Activated T-helper 1 cell treated with anti-CD3 and anti-CD28 coated beads, Interleukin-2, amount 50 U/mL, for 16 hours (primary cell): ENCODE measurements at places on chromosomes 5 and 9.

GRCh38 chr5:143524338-143524945 is 121.0 kb upstream of the NR3C1 start:
- DNase-seq = no peak

DNA sequence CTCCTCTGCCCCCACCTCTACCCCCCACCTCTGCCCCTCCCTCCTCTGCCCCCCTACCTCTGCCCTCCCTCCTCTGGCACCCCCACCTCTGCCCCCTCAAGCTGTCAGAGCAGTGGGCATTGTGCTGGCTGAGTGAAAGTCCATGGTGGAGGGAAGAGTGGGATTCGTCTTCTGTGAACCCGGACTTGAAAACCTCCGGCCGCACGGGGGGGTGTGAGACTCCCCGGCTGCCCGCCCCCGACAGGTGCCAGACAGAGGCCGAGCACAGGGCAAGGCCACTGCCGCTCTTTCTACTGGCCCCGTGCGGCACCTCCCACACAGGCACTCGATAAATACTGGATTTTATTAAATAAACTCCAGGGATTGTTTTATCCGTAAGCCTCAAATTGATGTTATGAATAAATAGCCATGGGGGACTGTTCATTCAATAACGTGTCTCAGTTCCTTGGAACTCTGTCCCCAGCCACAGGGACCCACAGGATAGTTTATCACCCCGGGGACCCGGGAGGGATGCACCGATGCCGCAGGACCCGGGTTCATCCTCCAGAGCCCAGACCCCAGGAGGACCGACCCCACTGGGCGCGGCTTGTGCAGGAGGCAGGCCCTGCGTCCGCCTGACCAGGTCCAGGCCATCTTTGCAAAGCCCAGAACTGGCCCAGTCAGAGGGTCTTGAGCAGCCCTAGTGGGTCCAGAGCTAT is 2.6 kb upstream of the QRFP start:
- DNase-seq = no peak

GRCh38 chr5:58851153-58851552 is 268.3 kb downstream of the RAB3C start:
- DNase-seq = no peak

- no peak for DNase-seq
These were observed 4.2 kb downstream of the DAB2 start for GRCh38 chr5:39420482-39421145.

DNA sequence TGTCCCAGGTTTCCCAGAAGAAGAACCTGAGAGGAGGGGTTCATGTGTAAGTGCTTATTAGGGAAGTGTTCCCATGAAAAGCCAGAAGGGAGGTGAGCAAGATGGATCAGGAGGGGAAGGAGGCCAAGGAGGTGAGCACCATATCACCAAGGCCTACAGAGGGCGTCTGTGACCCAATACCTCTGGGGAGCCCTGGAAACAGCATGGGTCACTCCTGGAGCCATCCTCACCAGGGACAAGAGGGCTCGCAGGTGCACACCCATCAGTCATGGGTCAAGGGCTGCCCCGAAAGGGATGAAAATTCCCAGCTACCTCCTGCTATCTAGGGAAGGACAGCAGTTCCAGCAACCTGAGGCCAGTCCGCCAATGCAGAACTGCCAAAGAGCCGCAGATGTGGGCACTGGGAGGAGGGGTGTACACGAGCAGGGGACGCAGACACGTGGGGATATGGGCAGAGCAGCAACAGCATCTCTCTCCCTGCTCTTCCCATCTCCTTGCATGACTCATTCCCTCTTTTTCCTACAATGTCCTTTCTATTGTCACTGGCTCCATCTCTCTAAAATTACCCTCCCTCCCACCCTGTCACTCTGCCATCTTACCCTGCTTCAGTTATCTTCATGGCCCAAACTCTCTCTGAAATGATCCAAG is 167.6 kb upstream of the FSTL4 start:
- DNase-seq = no peak

- DNase-seq = no peak
These were observed 91.5 kb downstream of the ADAMTS2 start for GRCh38 chr5:179253730-179254129.

DNA sequence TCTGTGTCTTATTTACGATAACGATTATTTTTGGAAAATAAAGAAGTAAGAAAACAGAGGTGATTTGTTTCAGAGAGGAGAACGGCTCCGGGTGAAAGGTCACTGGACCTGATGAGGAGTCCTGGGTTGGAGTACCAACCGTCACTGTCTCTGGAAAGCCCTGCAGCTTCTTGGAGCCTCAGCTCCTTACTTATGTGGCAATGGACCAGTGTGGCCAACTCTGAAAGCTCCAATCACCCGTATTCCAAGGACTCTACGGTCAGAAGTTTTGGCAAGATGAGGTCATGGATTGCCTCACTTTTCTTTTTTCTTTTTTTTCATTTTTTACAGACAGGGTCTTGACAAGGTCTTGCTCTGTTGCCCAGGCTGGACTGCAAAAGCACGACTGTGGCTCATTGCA is 84.8 kb downstream of the KLF4 start:
- DNase-seq = no peak

DNA sequence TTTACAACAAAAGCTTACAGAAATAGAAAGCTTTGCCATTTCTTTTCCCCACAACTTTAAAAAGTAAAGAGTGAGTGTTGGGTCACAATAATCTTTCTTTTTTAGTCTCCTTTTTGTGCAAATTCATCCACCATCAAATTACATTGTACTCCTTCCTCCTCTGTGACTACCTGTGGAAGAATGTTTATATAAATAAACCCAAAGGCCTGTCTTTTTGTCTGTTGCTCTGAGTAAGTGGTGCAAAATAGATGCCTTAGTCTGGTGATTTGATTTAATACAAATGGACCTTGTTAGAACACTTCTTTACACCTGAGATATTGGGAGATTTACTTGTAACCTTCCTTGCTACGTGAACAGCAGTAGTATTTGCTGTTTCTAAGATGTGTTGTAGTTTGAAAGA is 53.5 kb upstream of the TAF11L2 start:
- no peak for DNase-seq

- DNase-seq = no peak
These were observed 16.5 kb upstream of the STXBP1 start for GRCh38 chr9:127595611-127596010.

GRCh38 chr5:149667084-149667828 is 62.9 kb upstream of the PPARGC1B start:
- no peak for DNase-seq

DNA sequence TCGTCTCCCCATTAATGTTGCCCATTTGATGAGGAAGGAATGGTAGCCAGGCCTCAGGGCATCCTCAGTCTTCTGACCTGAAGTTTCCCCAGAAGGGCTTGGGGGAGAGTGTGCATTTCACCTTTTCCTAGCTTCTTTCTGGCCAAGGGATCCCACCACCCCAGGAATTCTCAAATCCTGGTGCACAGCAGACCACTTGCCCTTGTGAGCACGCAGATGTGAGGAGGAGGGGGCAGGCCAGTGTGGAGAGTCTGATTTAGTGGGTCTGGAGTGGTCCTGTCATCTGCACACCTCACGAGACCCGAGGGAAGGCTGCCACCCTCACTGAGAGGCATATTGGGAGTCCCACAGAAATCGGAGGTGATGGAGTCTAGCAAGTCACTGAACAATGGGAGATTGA is 64.3 kb downstream of the CXXC5 start:
- no peak for DNase-seq

DNA sequence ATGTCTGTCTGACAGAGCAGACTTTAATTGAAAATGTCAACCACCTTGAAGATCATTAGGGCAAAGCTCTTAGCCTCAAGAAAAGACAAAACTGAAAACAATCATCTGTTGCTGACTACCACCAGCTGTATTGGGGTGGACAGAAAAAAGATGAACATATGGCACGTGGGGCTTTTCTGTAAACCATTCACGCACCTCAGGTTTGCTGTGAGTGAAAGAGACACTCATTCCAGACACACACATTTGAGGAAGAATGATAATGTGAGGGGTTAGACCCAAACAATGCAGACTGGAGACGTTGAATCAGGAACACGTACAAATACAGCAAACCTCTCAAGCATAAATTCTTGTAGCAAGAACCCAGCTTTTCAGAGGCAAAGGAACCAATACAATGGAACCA is 158.7 kb downstream of the EBF1 start:
- DNase-seq = no peak

- DNase-seq = no peak
These were observed 65.7 kb upstream of the FANCC start for GRCh38 chr9:95383185-95383676.

- DNase-seq = no peak
These were observed 11.5 kb upstream of the SLC31A2 start for GRCh38 chr9:113139225-113139829.

DNA sequence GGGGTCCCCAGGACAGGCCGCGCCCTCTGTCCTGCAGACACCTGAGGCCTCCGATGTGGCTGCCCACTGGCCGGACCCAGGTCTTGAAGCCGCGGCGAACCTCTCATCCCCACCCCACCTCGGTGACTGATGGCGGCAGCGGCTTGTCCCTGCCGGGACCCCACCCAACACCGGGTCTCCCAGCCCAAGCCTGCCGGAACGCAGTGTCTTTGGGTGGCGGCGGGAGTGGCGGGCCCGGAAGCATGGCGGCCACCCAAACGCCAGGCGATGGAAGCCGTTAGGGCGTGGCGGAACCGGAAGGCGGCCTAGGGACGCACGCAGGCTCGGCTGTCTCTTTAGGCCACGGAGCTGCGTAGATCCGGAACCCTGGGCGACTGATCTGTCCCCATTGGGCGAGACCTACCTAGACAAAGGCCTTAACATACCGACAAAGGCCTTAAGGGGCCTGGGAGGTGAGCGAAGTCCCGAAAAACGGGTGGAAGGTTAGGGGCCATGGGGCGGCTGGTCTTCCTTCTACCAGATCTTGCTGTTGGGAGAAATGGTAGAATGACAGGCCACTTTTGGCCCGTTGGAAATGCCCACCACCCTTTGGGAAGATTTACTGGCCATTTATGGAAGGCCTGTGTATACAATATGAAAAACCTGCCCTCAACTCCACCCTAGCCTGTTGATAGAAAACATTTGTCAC is 94.6 kb upstream of the SMC2 start:
- no peak for DNase-seq

GRCh38 chr5:94661086-94661485 is 42.6 kb downstream of the SLF1 start:
- no peak for DNase-seq

GRCh38 chr5:103120607-103121200 is 603 bp downstream of the PPIP5K2 start:
- DNase-seq = no peak

- DNase-seq = peak; percentile 88
These were observed 631 bp upstream of the C9orf72 start for GRCh38 chr9:27573634-27574590.

DNA sequence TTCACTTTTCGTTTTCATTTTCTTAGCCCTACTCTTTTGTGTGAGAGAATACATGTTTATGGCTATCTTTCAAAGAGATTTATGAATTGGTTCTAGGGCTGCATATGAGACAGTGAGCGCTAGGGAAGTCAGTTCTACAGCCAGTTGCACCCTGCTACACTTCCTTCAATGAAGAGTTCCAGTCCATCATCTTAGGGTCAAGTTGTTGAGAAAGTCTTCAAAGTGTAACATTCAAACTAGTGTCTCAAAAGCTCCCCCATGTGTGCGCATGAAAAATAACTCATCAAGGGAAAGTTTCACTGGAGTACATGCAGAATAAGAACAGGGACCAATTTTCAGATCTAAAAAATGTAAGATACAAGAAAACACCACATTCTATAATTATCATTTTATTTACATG is 317.2 kb downstream of the DEPDC1B start:
- DNase-seq = no peak

DNA sequence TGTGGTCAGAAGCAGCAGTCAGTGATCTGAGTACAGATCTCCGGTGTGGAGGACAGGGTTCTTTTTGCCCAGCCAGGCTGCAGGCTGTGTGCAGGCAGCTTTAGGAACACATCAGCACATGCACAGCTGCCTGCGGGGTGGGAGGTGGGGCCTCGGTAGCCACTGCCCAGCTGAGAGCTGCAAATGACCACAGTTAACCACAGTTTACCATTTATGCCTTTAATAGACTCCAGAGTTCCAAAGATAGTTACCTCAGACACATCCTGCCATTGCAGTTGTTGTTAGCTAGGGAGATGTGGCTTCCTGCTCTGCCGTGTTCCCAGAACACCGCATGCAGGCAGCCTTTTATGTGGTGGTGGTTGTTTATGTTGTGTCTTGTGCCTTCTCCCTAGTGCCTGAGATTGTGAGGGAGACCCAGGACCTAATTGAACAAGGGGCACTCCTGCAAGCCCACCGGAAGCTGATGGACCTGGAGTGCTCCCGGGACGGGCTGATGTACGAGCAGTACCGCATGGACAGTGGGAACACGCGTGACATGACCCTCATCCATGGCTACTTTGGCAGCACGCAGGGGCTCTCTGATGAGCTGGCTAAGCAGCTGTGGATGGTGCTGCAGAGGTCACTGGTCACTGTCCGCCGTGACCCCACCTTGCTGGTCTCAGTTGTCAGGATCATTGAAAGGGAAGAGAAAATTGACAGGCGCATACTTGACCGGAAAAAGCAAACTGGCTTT is 10.2 kb downstream of the EXOC3 start:
- no peak for DNase-seq

DNA sequence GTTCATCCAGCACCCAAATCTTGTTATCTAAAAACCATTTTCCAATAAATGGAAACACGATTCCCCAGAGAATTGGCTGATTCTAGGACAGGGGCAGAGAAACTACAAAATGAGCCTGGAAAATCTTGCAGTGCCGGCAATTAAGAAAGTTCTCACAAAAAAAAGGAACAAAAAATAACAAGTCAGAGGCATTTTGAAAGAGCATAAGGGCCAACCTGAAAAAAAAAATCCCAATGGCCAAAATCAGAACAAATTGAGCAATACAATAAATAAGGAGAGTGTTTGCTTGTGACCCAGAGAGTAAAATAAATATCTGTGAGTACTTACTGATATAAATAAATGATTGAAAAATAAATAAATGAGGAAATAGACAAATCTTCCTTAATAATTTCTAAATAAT is 55.1 kb upstream of the S1PR3 start:
- no peak for DNase-seq

DNA sequence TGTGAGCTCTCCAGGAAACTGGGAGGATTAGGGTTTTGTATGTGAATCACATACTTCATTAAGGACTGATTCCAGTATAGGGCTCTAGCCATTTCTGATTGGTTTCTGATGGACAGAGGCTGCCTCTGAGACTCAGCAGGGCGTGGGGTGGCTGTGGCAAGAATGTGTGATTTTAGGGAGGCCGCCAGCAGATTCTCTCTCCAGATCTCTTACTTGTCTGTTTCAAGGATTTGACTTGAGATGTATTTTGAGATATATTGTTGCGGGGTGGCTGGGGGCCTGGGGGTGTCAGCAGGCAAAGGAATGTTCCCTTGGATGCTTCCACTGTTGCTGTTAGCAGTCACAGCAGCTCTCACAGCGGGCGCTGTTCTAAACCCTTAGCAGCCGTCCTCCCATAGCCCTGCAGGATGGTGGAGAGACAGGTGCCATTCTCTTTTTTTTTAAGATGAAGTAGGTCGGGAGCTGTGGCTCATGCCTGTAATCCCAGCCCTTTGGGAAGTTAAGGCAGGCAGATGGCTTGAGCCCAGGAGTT is 8.0 kb upstream of the HNRNPAB start:
- no peak for DNase-seq

DNA sequence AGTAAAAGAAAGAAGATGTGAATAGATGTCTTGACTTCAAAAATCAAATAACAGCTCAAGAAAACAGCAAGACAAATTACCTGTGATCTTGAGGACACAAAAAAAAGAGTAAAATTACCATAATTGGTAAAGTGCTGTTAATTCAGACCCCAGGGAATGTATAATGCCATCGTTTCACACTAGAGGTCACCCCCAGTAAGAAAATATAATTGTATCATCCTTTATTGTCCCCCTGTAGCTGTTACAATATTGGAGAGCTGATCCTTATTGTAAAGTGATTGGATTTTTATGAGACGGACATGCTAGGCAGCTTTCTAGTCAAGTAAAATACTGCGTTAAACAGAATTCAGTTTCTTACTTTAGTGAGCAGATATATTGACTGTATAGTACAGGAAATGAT is 377.0 kb downstream of the TLE1 start:
- DNase-seq = no peak
